Right lung (tissue), 10 donors: ENCODE measurements at places on chromosomes 1 and 21.
A peak's percentile ranks its signal among the peaks of the same experiment; 100 is the strongest.

DNA sequence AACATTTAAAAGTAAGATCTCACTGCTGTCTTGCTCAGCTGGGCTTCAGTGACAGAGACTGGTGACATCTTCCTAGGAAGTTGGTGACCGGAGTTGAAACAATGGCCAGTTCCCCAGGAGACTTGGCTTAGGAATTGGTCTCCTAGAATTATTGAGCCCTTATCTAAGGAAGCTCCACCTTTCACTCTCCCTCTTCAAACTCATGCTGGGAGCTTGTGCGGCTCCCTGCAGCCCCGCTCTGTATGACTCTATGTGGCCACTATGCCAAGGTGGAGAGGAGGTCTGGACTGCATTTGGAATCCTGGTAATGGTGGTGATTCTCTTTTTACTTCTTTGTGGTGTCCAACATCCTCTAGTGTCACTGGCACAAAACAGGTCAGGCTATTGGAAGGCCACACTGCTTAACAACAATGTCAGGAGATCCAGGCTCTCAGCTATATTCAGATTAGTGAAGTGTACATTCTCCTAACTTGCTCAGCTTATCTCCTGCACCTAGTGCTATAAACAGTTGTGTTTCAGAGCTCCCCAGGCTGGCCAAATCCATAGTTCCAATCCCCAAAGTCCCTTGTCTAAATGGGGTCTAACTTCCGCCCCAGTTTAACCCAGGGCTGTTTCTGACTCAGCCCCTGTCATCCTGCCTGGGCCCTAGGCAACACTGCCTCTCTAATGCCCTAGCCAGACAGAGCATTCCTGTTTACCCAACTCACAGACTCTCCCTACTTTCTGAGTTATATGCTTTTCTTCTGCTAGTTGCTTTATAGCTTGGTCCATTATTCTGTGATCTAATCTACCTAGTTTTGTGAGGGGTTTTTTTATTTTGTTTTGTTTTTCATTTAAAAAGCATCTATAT, 18.3 kb downstream of the ATP2B4 start:
- DNase-seq = no peak

GRCh38 chr1:178438432-178438831, 58.3 kb downstream of the CLEC20A start:
- no peak for DNase-seq

GRCh38 chr1:51327386-51327785, 3.0 kb downstream of the TTC39A start:
- no peak for DNase-seq

- no peak for DNase-seq
Measured at GRCh38 chr21:42413500-42413899, 9.8 kb downstream of the UBASH3A start.

- DNase-seq = no peak
Measured at GRCh38 chr1:228853637-228854036, 118.4 kb downstream of the RHOU start.

DNA sequence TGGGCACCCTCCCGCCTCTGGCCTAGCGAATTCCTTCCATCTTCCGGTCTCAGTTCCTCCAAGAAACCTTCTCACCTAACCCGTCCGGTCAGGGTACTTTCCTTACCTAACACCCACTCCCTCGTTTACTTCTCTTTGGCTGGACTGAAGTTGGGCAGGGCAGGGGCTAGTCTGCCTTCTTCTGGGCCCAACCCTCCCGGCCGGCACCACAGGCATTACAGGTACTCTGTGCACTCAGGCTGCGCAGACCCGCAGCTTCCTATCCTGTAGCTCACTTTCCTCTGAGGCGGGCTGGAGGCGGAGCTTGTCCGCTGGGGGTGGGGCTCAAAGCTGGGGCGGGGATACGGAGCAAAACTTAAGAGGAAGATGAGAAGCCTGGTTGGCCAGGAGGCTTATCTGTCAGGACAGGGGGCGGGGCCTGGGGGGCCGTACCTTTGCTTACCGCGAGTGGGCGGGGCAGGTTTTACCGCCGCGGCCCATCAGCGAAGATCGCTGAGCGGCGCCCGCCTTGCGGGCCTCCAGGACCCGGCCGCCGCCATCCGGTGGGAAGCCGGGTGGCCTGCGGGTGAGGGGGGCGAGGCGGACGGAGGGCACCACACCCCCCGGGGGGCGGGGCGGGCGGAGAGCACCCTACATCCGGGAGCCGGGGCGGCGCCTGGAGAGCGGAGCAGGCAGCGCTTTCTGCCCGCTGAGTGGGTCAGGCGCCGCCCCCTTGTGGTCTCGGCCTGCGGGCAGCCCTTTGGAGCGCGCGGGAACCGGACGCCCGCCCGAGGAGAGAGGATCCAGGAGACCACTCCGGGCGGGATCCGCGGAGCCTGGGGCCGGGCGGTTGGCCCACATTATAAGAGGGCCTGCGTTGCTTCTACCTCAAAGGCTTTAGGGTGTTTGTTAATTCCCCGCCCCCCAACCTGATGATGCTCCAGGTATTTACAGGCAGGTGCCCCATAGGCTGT, 31.9 kb downstream of the ZNF648 start:
- DNase-seq = peak; percentile 97

DNA sequence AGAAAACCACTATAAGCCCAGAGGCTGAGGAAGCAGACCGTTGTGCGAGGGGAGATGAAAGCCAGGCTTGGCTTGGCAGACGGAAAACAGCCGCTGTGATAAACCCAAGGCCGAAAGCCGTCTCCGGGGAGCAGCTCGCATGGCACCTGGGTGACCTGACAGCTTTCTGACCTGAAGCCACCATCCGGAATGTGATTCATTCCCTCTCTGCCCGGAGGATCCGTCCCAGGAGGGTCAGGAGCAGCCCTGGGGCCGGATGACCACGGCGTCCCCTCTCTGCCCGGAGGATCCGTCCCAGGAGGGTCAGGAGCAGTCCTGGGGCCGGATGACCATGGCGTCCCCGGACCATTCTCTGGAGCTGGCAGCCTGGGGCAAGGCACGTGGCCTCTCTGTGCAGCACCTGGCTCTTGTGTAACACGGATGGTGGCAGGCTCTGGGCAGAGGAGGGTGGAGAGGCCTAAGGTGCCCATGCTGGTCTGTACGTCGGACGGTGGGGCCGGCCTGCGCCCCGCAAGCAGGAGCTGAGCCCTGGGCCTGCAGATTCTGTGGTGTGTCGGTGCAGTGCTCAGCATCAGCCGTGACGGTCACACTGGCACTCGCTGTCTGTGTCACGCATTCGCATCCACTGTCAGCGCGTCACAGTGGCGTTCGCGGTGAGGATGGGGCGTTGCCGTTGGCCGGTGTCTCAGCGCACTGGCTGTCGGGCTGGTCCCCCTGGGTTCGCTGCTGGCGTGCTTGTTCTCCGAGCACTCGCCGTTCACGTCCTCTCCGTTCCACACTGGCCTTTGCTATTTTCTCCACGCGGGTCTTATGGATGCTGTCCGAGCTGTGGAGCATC, 50.3 kb downstream of the SLX9 start:
- no peak for DNase-seq

DNA sequence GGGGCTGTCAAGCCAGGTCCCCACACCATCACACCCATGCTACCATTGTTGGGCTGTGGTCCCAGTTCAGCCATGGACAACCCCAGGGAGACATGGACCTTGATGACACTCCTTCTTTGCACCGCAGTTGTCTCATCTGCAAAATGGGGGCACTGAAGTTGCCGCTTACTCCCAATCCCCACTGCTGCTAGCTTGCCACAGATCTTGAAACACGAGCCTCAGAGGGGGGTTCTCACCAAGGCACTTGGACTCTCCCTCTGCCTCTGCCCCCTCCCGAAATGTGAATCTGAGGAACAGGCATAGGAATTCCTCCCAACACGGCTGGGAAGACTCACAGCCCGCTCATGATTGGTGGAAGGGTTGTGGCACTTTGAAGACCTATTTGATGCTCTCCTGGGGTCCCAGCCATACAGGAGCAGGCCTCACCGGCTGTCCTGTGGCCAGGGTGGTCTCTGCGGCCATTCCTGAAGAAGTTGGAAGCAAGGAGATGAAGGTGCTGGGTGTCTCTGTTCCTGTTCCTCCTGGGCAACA, 31.1 kb downstream of the RUNX3 start:
- DNase-seq = no peak

- DNase-seq = no peak
Measured at GRCh38 chr1:89171067-89171438, 4.8 kb downstream of the GBP7 start.

GRCh38 chr1:226609836-226610455, 61.4 kb downstream of the STUM start:
- DNase-seq = no peak
